ENCODE measurements at places on chromosomes 16 and 17.

GRCh38 chr17:67245073-67245693, at the start of gene HELZ:
HELZ (minus strand) TSS chr17:67245196; CDS start chr17:67218804, 26,392 bp downstream.
- peak; percentile 92 for DNase-seq

DNA sequence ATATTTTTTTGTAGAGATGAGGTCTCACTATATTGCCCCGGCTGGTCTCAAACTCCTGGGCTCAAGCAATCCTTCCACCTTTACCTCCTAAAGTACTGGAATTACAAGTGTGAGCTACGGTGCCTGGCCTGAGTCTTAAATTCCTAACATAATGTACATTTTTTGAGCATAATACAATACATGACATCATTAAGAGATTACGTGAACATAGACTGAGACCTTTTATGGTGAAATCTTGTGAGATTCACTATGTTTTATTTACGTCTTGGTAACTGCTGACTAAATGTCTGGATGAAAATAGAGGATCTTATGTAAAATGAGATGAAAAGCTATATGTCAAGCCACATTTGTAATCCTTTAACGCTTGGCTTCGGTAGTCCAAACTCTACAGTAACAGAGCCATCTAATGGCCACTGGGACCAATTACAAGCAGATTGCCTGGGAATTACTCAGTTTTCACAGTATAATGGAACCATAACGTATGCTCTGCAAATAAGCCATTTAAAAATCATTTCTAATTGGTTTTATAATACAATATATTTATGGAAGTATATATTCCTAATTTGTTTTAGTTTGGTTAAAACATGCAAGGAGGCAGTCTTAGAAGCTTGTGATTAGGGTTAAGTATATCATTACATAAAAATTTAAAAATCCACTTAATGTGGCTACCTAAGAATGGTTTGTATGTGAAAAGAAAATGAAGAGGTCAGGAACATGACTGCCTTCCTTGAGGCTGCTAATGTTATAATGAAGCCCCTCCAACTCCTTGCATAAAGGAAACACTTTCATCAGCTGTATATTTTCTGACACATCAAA, 8.1 kb upstream of the EFCAB13 start:
- peak; percentile 89 for DNase-seq

- DNase-seq, result no peak
Measured at GRCh38 chr16:50151322-50151721, 1.8 kb upstream of the TENT4B start.

DNA sequence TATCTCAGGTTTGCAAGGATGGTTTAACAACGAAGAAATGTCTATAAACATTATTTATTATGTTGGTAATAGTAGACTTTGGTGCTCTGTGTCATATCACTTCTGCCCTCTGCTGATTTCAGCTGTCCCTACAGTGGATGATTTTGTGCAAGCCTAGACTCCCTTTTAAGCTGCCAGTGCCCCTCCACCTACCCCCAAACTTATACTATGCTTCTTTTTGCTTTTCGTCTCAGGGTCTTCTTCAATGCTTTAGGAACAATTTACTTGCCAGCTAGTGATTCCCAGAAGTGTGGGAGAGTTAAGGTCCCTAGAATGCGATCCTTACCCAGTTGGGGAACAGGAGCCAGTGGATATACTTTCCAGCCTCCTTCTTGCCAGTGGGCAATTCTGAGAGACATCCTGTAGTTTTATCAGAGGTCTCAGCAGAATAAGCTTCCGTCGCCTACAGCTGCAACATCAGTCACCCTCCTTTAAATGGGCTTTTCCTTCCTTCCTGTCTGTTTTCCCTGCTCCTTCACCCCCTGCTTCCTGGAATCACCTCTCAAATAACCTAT, 4.1 kb downstream of the ICAM2 start:
- peak; percentile 28 for DNase-seq

GRCh38 chr17:63571632-63572310, 21.5 kb downstream of the DCAF7 start:
- DNase-seq, result peak; percentile 80

- no peak for DNase-seq
Measured at GRCh38 chr17:73663614-73664013, 19.4 kb upstream of the SDK2 start.

DNA sequence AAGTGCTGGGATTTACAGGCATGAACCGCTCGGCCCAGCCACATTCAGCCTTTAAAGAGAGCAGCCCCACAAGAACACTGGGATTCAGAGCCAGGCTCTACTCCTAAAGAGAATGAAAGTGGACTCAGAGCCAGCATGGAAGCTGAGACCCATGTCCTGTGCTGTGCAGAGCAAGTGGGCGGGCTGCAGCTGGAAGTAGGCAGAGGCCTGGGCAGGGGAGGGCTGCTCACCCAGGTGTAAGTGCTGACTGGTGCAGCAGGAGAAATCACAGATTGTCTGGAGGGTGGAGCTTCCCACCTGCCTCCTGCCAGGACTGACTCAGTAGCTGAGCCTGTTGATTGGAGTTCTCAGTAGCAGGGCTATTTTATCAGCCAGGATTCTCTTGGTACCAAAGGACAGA, 178.7 kb downstream of the KATNIP start:
- DNase-seq, result no peak

- peak; percentile 52 for DNase-seq
Measured at GRCh38 chr16:2769675-2770056, 7.4 kb downstream of the ELOB start.

DNA sequence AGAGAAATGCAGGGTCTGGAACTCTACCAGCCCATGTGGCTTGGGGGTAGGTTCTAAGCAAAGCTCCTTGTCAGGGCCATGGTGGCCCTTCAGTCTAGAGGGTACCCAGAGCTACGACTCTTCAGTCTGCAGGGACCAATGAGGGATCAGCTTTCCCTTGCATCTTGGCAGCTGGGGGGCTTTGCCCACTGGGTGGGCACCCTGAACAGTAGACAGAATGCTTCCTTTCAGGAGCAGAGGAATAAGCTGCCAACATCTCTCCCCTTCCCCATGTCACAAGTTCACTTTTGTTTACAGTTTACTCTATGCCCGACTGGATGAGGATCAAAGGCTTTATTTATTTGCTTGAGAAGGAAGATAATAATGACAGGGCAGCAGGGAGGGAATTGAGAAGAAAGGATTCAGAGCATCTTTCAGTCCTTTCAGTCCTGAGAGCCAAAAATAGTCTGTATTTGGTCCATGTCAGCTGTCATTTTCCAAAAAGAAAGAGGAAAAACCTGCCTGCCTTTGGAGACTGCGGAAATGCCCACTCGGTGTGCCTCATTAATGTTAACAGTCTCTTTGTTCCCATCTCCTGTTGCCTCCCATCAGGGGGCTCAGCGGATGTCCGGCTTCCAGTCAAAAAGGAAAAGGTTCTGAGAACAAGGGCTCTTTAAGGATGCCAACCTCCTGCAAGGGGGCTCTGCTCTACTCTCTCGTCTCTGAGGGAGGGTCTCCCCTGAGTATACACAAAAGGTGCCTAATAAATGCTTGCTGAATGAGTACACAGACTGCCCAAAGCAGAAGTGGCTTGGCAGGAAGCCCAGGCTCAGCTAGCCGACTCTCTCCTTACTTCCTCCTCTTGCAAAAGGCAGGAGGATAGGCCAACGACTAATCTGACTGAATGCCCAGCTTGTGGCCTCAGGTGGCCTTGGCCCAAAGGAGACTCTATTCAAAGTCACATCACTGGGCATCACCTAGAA, 17.1 kb downstream of the TRAF4 start:
- DNase-seq, result peak; percentile 78

- no peak for DNase-seq
Measured at GRCh38 chr17:57600074-57600473, 145.0 kb downstream of the CCDC182 start.
